Urinary bladder (tissue), 4 donors: ENCODE measurements at places on chromosomes 2 and 18.

DNA sequence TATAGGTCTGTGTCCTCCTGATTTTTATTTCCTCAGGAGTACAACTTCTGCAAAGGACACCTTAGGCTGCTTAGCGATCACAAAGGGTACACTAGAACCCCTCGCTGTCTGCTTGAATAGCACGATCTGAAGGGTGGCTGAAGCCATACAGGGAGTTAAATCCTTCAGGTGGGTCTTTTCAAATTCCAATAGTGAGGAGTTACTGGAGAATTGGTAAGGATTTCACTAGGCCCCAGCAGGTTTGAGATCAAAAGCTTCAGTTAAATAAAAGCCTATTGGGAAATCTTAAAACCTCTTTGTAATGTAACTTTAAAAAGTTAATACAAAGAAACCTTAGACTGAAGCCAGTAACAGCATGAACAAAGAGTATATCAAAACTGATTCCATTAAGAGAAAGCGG is 613.1 kb downstream of the ZEB2 start:
- DNase-seq, result no peak

- no peak for DNase-seq
Measured at GRCh38 chr2:94725543-94725942, 145.7 kb upstream of the TEKT4 start.

- DNase-seq, result no peak
Measured at GRCh38 chr2:54556621-54557121, 100.5 kb downstream of the SPTBN1 start.

GRCh38 chr2:143608063-143608423 is 478.8 kb downstream of the ARHGAP15 start:
- DNase-seq, result no peak

DNA sequence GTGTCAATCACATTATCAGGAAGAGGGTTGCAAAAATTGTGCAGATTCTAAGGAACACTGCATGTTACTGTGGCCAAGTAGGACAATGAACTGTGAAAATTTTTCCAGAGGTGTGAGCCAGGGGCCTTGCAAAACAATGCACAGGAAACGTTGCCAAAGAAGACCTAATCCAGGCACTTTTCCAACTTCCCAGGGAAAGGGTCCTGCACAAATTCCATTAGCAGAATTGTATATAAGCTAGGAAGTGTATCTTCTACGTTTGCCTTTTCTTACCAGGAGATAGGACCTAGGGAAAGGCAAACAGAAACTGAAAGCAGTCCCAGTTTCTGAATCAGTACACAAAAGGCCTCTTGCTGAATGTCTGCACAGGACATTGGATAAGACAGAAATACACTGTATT is 1888.3 kb upstream of the CELF4 start:
- peak; percentile 32 for DNase-seq

GRCh38 chr2:19785867-19786266 is 115.9 kb downstream of the TTC32 start:
- DNase-seq, result no peak

GRCh38 chr2:112493858-112494648 is 12.1 kb downstream of the TTL start:
- DNase-seq, result peak; percentile 14

DNA sequence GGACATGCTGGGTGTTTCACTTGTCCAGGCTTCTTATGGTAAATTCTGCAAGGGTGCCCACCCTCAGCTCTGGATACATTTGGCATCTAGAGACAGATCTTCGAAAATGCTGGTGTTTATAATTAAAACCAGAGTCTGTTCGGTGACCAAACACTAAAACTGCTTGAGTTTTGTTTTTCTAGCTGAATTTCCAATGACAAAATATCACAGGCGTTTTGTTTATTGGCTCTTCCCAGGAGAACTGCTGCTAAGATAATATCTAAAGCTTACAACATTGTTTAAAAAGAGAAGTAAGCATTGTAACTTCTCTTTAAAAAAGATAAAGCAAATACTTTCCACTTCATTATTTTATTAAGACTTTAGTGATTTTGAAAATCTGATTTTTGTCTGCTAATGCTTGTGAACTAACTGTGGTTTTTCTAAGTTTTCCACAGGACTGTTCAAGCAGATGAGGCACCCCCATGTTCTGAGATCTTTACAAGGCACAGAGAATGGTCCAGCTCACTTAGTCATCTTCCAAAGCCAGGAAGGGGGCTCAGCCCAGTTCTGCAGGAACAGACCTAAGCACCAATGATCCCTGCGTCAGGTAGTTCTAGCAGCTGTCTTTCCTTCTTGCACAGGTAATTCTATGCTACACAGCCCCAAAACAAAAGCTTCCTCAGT is 94.8 kb upstream of the LTBP1 start:
- DNase-seq, result no peak

DNA sequence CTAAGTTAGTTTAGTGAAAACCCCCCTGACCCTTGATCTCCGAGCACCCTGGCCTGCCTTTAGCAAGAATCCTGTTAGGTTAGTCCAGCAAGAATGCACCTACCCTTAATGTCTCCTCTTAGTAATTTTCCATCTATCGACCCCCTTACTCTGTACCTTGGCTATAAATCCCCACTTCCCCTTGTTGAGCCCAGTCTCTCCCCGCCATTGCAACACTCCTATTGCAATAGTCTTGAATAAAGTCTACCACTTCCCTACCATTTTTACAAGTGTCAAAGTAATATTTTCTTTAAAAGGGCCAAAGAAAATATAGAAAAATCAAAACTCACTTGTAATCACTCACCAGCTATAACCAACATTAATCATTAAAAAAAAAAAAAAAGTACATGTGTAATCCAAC is 4.2 kb upstream of the ZBTB7C start:
- DNase-seq, result no peak

DNA sequence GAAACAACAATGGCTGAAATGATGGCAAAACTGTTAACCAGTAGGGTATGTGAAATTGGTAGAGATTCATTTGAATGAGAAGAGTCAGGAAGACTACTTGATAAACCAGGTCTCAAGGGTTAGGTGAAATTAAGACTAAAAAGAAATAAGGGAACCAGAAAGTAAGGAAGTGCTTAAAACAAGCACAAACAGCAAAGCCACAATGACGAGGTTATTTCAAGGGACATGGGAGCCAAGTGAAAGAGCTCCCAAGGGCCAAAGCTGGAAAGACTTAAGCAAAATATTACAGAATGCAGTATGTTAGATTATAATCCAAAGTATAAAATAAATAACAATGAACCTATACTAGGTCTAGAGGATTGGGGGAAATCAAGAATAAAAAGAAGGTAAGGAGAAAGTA is 19.3 kb upstream of the CD302 start:
- DNase-seq, result no peak

- no peak for DNase-seq
Measured at GRCh38 chr18:78673516-78674321, 305.9 kb upstream of the SALL3 start.

DNA sequence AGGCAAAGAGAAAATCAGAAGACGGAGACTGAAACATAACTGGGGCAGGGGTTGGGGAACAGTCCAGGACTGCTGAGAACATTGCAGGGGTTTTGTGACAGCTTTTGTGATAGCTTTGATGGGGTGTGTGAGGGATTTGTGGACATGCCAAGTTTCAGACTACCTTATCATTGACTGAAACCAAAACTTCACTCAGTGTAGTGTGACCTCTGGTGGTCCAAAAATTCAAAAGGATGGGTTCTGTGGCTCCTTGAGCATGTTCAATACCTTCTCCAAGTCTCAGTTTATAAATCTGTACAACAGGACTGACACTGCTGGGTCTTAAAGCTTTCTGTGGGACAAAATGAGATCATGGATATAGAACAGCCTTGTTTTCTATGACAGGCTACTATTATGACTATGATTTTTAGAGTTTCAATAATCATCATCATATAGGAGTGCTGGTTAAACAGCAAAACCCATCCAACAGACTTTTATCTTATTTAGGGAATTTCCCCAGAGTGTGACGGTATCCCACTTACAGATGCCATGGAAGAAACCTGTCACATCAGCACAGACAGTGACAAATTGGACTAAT is 259.2 kb upstream of the SLC14A2 start:
- DNase-seq, result no peak

GRCh38 chr2:1707771-1708418 is 36.4 kb downstream of the PXDN start:
- no peak for DNase-seq

DNA sequence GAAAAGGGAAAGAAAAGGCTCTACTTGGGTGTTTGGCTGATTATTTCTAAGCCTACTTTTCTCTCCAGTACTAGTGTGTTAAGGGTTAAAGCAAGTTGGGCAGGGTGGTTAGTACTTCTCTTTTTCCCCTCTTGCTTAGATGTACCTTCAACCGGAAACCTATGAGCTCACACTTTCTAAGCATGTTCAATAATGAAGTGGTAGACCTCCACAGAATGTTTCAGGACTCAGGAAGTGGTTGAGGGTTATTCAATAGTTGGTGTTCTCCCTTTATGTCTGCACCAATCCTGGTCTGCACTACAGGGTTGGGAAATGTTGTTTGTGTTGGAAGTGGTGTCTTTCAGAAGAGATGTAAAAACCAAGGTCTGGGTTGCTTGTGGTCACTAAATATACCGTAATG is 137.1 kb downstream of the ZEB2 start:
- no peak for DNase-seq

DNA sequence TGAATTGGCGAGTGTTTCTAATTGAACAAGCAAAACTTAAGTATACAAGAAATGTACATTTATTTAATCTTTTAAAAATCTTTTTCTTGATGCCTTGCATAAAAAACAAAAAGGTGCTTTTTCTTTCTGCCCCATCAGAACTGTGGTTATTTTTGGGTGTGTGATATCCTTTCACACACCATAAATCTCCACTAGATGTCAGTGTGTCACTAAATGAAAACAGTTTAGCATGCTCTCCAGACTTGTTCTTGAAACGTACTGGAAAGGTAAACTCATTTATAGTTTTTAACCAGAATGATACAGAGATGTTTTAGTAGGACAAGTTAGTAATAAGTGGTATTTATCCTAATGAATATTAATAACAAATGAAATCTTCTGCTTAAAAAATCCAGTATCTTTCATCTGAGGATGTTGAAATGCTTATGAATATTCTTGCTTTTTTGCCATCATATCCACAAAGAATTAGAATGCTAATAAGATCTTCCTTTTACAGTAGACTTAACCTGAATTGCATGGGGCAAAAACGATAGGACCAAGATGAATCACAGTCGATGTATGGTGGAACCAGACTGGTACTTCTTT is 96.8 kb downstream of the UBE2E3 start:
- DNase-seq, result peak; percentile 20

- no peak for DNase-seq
Measured at GRCh38 chr2:215811409-215812345, 201.7 kb downstream of the MREG start.

DNA sequence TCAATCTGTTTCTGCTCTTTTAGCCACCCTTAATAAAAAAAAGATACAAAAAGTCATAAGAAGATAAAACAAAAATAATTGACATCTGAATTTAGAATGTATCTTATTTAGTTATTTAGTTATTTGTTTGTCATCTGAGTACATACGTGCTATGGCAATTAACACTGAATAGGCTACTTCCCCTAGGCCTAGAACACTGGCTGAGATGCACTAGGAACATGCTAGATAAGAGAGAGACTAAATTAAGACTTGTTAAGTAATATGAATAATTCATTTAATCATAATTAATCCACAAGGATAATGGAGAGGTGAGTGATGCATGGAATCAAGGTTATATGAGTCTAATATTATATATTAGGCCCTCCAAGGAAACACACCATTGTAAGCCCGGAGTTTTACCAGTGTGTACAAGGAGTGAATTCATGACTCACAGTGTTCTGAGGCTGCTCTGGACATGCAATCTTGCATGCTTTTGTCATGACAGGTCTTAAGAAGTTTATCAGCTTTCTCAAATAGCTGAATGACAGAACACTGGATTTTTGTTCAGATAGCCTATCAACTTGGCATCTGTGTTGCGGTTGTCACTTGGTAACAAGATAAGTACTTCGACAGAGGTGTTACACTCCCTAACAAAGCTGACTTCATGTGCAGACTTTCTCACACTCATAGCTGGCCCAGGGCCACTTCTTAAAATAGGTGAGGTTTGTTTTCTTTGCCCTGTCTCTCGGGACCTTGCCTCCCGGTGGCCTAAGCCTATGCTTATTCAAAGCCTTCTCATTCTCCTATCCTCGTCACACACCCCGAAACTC is 5.0 kb upstream of the SERPINB2 start:
- peak; percentile 59 for DNase-seq

GRCh38 chr2:56448403-56449001 is 264.7 kb downstream of the CCDC85A start:
- DNase-seq, result peak; percentile 3

DNA sequence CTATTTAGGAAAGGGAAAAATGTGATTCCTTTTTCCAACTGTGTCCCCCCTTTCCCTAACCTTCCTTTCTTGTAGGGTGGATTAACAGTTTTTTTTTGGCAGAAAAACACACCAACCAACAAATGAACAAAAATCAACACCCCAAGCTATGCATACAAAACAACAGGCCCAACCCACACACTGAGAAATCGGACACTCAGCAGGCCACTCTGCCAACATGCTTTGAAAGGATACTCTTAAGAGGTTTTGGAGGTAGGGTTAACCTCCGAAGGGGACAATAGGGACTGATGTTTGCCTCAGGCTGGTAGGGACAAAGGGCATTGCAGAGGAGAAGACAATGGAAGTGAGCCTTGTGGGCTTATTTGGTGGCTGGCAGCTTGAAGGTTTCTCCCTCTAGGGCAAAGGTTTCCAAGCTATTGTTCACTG is 33.1 kb upstream of the POLE4 start:
- DNase-seq, result no peak

- DNase-seq, result no peak
Measured at GRCh38 chr2:236870370-236870769, 215.3 kb upstream of the COPS8 start.

DNA sequence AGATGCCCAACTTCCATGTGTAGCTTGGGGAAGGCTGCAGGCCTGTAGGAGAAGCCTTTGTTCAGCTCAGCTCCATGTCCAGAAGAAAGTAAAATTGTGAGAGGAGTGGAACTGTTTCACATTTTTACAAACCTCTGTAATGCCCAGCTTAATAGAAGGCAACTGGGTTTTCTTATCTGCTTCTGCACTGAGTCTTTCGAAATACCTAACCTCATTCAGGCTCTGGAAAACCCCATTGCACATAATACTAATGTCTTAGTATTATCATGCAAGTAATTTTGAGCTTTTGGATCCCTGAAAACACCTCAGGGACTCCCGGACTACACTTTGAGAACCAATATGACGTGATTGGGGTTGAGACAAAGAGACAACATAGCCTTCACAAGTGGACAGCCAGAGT is 5.8 kb downstream of the SMIM21 start:
- no peak for DNase-seq
